ENCODE measurements at places on chromosomes 4 and X.

DNA sequence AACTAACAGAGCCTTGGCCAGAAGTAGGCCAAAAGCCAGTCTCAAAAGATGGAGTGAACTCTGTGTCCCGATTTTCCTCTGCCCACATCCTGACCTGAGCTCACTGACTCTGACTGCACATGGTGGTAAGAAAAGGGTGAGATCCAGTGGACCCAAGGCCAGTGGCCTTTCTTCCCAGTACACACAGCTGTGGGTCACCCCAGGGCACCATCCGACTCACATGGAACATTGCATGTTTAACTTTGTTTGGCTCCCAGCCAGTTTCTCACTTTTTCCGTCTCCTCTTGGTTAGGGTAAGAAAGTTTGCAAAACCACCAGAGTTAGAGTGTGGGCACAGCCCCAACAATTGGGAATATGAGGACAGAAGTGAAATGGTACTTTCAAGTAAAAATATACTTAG, 69.8 kb downstream of the GAB1 start:
- no peak for DNase-seq

GRCh38 chrX:13048280-13048679, 3.9 kb upstream of the FAM9C start:
- no peak for DNase-seq

DNA sequence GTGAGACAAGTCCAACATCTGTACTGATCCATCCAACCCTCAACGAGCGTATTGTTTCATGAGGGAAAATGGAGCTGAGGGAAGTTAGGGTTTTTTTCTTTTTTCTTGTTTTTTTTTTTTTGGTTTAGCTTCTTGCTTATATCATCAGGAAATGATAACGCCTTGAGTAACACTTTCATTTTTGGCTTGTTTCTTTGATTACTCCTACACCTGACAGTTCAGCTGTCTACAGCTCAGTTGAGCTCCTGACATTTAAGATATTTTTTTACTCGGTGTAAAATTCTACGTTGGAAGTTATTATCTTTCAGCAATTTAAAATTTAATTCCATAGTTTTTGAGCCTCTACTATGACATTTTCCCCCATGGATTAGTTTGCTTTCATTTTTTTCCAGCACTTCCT, 691.0 kb upstream of the HTR2C start:
- no peak for DNase-seq

DNA sequence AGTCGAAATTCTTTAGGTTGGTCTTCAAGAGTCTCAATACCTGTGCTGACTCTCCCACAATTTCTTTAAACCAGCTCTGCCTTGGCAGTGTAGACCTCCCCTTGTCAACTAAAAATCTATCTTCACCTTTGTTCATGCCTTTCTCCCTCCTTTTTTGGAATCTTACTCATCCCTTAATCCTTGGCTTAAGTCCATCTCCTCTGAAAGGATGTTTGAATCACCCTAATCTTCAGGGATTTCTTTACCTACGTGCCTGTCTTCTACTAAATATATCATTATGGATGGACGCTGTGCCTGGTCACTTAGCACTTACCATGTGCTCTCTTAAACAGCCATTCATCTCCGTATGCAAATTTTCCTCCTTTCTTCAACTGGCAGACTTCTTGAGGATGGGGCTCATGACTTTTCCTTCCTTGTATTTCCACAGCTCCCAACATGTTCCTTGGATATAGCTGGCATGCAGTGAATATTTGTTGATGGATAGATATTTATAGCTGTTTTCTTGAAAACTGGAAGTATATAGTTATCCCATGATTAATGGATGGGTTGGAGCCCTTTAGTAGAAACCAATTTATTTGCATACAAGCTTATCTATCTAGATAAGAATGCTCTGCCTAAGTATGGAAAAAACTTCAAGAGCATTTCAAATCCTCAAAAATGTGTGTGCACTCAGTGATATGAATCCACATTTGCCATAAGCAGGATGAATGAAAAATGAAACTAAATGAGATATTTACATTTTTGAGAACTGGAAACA, 166.6 kb downstream of the SPRY1 start:
- DNase-seq: no peak

DNA sequence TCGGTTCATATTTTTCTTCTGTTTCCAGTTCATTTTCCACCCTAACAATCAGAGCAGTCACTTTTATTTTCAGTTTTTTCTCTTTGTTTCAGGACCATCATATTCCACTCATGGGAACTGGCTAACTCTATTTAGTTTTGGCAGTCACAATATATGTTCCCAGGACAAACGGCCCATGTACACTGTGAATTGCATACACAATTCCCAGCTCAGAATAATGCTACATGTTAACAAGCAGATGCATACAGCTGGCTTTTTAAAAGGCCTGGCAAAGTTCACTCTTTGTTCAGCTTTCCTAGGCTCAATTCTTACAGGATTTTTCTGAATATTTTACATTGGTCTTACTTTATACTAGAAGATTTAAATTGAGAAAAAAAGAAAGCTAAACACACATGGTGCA, 224.9 kb downstream of the ANKRD50 start:
- no peak for DNase-seq

- DNase-seq: no peak
Measured at GRCh38 chr4:8641931-8642650, 49.5 kb downstream of the CPZ start.

GRCh38 chrX:30010471-30010870, 204.9 kb upstream of the MAGEB2 start:
- no peak for DNase-seq

All from neuronal stem cell (in vitro differentiated cells).